Bladder microvascular endothelial cell (primary cell): ENCODE measurements at places on chromosomes 13 and 19. TPM values are rescaled to one million over a fixed set of nuclear protein-coding genes. Genes with fewer than 3 reads are reported as not detected.

The SPRED3 gene
- total RNA-seq, result 0.76 and 1.8 TPM in 2 replicates

The ZNF738 gene
- 3.7 and 5.4 TPM in 2 replicates for total RNA-seq

The ARMC6 gene
- total RNA-seq, result 43.5 and 70.7 TPM in 2 replicates

The ZNF837 gene
- total RNA-seq, result 1.2 and 1.9 TPM in 2 replicates

The IL12RB1 gene
- total RNA-seq, result 0.31 and 0.49 TPM in 2 replicates

The CGB2 gene
- total RNA-seq, result not detected in 2 replicates

The ZNF439 gene
- 1.8 and 2.3 TPM in 2 replicates for total RNA-seq

The KL gene
- total RNA-seq, result 0.25 and 1.3 TPM in 2 replicates

The ZNF813 gene
- total RNA-seq, result 3.1 and 4.6 TPM in 2 replicates

The UPK1A gene
- not detected in 2 replicates for total RNA-seq

The MEDAG gene
- 2.3 and 71.6 TPM in 2 replicates for total RNA-seq

The NLRP11 gene
- total RNA-seq, result 0.06 TPM in 1 of 2 replicates, not detected in the other

The GPR18 gene
- total RNA-seq, result not detected in 2 replicates

The DMPK gene
- total RNA-seq, result 7.9 and 25.9 TPM in 2 replicates

The RNF17 gene
- total RNA-seq, result not detected in 2 replicates

The SEMA6B gene
- 136 and 191 TPM in 2 replicates for total RNA-seq

The ZNF417 gene
- 7.1 and 22.4 TPM in 2 replicates for total RNA-seq

The KLK3 gene
- 0.16 TPM in 1 of 2 replicates, not detected in the other for total RNA-seq
